Skin of body (tissue), 3 donors: ENCODE measurements at places on chromosomes 11 and 22. TPM values are rescaled to one million over a fixed set of nuclear protein-coding genes. Genes with fewer than 3 reads are reported as not detected.

DNA sequence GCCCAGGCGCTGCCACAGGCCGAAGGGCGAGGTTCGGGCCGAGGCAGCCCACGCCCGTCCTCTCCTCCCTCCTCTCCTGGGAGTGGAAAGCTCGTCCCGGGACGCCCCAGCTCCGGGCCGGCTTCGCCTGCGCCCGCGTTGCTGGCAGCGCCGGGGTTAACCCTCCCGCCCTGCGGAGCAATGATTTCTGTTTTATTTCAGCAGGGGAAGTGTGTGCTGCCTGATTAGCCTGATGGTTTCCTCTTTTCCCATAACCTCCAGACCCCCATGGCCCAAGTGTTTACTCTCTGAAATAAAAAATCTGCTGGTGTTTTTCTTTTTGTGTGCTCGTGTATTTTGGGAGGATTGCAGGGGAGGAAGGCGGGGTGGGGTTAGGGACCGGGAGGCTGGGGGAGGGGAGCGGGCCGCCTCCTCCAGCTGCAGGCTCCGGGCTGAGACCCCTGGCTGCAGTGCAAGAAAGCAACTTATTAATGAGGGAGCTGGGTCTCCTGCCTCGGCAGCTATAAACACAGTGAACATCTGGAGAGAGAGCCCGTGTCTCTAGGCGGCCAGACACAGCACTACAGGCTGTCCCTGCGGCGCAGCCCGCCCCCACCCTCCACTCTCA is 38.6 kb downstream of the ETS1 start:
- DNase-seq = peak; percentile 79

DNA sequence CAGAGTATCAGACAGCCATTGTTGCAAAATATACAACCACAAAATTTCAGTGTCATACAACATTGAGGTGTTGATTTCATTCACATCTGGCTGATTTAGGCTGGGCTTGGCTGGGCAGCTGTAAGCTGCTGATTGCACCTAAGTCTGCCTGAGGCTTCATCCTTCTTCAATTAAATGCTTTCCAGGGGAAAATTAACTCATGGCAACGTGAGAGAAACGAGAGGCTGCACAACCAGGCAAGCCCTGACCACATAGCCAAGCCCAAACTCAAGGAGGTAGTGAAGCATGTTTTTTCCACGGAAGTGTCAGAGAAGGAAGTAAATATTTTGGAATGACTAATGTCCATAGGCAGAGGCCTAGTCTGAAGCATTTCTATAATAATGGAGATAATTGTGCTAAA is 273.8 kb upstream of the ZC3H12C start:
- no peak for DNase-seq

DNA sequence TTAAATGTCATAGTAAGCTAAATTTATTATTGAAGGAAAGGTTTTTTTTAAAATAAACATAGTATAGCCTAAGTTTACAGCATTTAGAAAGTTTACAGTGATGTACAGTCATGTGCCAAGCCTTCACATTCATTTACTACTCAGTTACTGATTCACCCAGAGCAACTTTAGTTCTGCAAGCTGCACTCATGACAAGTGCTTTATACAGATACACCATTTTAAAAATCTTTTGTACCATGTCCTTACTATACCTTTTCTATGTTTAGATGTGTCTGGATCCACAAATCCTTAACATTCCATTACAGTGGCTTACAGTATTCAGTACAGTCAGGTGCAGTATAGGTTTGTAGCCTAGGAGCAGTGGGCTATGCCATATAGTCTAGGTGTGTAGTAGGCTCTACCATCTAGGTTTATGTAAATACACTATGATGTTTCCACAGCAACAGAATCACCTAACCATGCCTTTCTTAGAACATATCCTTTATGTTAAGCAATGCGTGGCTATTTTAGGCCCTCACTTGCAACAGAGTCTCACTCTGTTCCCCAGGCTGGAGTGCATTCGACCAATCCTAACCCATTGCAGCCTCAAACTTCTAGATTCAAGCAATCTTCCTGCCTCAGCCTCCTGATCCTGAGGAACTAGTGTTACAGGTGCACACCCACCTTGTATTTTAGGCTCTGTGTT is 79.5 kb upstream of the SLC25A18 start:
- DNase-seq = no peak

- DNase-seq = peak; percentile 49
Observed at GRCh38 chr11:87942786-87943185, 232.5 kb downstream of the RAB38 start.

- no peak for DNase-seq
Observed at GRCh38 chr11:130096042-130096441, 26.3 kb downstream of the APLP2 start.

DNA sequence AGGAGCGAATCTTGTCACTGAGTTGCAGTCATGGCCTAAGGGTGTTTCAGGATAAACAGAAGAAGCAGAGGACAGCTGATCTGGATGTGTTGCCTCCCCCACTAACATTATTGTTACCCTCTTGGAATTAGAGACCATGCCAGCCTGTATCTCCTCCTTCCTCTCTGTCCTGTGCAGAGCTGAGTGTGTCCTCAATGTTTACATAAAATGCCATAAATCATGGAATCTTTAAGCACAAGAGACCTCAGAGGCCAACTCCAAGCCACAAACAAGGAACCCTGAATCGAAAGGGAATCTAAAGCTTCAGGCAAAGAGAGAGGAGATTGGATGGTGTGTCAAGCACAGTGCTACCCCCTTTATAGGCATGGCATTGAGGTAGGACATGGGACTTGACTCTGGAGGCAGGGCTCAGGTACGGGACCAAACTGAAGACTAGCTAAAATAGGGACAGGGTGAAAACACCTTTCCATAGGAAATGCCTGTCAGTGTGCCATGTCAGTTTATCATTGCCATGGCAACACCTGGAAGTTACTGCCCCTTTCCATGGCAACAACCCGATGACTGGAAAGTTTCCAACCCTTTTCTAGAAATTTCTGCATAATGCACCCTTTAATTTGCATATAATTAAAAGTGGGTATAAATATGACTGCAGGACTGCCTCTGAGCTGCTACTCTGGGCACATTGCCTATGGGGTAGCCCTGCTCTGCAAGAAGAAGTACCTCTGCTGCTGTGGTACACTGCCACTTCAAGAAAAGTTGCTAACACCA is 489.7 kb downstream of the MIAT start:
- DNase-seq = no peak

- DNase-seq = no peak
Observed at GRCh38 chr11:125971618-125972017, 25.8 kb downstream of the VSIG10L2 start.

DNA sequence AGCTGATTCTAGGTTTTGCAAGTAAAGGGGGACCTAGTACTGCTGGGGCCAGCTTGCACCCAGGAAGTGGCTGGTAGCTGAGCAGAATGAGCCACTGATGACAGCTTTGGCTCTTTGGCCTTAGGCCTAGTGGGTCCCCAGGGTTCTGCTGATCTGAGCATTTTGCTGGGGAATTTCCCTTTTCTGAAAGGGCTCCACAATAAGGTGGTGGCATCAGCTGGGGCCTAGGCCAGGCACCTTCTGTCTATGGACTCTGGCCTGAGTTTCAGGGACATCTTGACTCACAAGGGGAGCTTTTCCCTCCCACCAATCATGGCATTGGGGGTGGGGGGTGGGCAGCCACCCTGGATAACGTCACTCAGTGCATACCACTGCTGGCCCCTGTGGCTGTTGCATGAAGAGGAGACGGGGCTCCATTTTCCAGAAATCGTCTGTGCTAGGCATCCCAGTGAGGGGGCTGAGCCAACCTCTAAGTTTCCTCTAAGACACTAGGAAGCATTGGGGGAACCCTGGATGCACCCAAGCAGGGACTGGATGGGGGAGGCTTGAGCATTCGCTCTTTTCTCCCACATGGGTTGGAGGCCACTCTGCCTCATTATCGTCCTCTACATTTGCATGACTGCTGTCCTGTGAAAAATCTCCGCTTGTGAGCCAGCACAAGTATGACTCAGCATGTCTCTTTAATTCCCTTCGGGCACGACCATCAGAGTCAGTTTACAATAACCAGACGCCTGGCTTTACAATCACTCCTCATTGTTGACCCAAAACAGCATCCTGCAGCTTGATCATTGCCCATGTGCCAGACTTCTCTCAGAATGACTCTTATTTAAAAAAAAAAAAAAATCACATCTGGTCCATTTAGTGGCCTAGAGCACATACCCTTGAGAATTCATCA is 145.0 kb upstream of the THY1 start:
- DNase-seq = peak; percentile 58

DNA sequence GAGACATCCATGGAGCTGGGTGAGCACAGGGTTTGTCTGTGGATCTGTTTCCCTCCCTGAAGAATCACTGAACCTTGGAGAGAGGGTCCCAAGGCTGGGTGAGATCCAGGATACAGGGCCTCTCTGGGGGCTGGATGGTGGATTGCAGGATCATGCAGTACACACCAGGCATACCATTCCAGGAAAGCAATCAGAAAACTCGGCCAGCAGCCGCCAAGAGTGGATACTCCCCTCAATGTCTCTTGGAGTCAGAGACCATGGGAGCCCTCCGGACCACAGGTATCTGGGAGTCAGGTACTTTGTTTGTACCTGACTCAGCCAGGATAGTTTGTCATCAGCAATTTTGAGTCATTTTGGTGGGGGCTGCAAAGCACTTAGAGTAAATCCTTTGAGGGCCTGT is 14.6 kb upstream of the SYT13 start:
- no peak for DNase-seq

- peak; percentile 52 for DNase-seq
Observed at GRCh38 chr11:9575260-9576240, 2.1 kb downstream of the WEE1 start.

DNA sequence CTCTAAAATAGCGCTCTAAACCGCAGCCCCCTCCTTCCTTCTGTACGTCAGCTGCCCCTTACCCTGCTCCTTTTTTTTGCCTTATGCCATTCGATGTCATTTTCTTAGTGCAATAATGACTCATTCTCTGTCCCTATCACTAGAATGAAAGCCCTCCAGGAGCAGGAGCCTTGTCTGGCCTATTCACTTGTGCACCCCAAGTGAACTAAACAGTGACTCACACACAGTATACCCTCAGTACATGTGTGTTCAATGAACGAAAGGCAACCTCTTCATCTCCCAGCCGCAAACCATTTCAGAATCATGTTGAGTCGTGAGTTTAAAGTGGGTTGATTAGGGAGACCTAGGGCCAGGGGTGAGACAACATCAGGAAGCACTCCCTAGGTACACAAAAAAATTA is 50.7 kb upstream of the SPATA19 start:
- no peak for DNase-seq

- DNase-seq = no peak
Observed at GRCh38 chr11:121672630-121673487, 220.1 kb upstream of the SORL1-AS1 start.

DNA sequence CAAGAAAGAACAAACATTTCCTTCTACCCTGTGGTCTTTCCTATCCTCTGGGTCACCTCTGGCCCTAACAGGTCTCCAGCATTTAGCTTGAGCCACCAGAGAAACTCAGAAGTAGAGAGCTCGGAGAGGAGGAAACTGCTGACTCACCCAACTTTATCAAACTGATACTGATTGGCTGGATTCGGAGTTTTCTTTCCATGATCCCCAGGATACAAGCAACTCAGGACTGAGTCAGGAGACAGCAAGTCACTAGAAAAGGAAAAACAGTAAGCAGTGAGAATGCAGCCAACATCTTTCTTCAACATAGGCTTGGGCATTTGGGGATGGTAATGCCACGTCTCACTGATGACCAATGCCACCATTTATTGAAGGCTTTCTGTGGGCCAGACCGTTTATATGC is 32.7 kb downstream of the THOC5 start:
- no peak for DNase-seq

DNA sequence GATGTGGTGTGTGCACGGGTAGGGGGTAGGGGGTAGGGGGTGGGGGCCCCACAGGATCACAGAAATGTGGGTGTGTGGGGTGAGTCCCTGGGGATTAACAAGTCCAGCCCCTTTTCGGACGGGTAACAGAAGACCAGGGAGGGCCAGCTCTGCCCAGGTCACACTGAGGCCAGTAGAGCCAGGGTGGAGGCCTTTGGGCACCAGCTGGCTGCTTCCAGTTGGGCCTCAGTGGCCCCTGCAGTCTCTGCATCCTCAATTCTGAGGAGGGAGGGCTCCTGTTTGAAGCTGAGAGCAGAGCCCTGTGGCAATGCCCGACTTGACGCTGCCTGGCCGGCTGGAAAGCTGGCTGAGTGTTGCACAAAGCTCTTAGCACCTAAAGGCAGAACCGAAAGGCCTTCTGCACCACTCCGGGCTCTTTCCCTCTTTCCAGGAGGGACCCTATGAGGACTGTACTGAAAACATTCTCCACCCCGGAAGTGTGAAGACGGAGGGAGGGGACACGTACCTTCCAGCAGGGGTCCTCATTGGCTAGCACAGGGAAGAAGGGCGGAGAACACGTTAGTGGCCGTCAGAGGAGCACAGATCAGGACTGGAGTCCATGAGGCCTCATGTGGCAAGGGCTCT is 120.4 kb downstream of the PHF21B start:
- no peak for DNase-seq

Gene KIRREL3
- 2.1 TPM for total RNA-seq

Gene CCDC87
- 0.10 TPM for total RNA-seq

Gene PTPN5
- 0.69 TPM for total RNA-seq

Gene C11orf52
- total RNA-seq = 1.4 TPM

Gene CNTN5
- total RNA-seq = 3.4 TPM

Gene TMEM132A
- 12.4 TPM for total RNA-seq

Gene TPCN2
- total RNA-seq = 8.6 TPM

Gene PATE2
- not detected for total RNA-seq
